Suprapubic skin (tissue), 4 donors: ENCODE measurements at places on chromosomes 1 and 21. TPM values are rescaled to one million over a fixed set of nuclear protein-coding genes. Genes with fewer than 3 reads are reported as not detected.

DNA sequence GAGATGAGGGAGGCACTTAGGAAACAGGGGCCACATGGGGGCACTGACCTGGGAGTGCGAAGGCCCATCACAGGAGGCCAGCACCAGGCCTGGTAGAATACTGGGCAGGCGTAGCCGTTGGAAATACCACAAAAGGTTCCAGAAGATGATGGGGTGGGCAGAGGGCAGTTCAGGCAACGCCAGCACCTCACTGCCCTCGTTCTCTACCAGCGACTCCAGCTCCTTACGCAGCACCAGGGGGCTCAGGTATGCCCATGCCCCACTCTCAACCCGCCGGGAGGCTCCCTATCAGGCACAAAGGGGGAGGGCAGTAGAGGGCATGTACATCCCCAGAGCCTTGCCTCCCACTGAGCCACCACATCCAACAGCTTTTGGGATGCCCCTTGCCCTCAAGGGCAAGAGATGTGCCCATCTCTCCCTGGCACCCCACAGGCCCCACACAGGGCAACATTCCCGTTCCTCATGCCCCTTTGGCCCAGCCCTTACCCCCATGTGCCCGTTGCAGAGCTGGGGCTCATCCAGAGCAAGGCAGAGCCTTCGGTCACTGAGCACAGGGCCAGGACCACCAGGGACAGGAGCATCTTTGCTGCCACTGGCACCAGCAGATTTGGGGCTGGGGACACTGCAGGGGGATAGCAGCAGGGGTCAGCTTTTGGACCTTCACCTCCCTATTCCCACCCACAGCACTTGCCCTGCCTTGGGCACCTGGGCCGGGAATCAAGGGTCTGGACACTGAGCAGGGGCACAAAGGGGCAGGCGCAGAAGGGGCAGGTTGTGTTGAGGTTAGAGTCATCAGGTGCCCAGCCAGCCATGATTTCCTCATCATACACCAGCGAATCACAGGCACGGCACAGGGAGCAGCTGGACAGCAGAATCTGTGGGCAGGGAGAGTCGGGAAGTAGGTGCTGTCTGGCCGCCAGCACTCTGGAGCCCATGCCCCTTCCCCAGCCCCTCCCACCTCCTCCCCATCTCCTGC, 9.7 kb upstream of the GATAD2B start:
- H3K36me3 ChIP-seq = peaks cover 68% of the 10 kb centered on the region
- DNase-seq = no peak
- H3K27ac ChIP-seq = no peak overlapping the region
- peaks cover 7% of the 10 kb centered on the region for H3K4me1 ChIP-seq

- no peak overlapping the region for H3K4me3 ChIP-seq
- H3K36me3 ChIP-seq = peaks cover 93% of the 10 kb centered on the region
- no peak overlapping the region for H3K27ac ChIP-seq
- H3K4me1 ChIP-seq = no peaks in the 10 kb centered on the region
Observed at GRCh38 chr1:182872881-182873280, 33.7 kb downstream of the DHX9 start.

DNA sequence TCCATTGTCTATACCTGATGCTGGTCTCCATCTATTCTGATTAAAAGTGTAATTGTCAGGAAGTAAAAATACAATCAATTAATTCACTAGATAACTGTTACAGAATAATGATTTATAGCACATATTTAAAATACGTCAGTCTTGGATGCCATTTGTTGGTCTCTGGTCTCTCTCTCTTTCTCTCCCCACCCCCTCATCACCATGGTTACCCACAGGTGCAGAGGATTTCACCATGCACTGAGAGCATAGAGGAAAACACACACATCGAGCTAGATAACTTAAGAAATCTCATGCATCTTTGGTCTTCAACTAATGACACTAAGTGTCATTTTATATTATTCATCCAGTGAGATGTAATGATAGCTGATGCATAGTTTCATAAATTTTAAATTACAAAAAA, 33.4 kb downstream of the LRRC53 start:
- H3K4me1 ChIP-seq = no peaks in the 10 kb centered on the region
- DNase-seq = no peak
- H3K4me3 ChIP-seq = no peak overlapping the region
- no peaks in the 10 kb centered on the region for H3K36me3 ChIP-seq
- H3K27me3 ChIP-seq = no peaks in the 10 kb centered on the region
- H3K27ac ChIP-seq = no peak overlapping the region

DNA sequence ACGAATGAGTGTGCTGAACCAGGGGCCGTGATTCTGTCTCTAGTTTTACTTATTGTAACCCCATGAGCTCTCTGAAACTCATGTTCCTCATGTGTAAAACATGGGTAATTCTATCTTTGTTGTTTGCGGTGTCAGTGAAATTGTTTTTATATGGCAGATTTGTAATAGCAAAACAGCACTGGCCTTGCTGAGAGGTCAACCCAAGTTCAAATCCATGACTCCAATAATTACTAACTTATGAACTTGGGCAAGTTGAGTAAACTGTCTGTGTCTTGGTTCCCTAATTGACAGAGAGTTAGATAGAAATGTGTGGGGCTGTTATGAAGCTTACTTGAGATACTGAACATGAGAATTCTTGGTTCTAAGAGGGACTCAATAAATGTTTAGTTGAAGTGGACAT, 17.8 kb downstream of the C1orf116 start:
- H3K36me3 ChIP-seq = no peaks in the 10 kb centered on the region
- peaks cover 23% of the 10 kb centered on the region for H3K4me1 ChIP-seq
- no peak overlapping the region for H3K4me3 ChIP-seq
- no peaks in the 10 kb centered on the region for H3K27me3 ChIP-seq

The OR6K6 gene
- not detected for total RNA-seq

The IL23R gene
- total RNA-seq = not detected

DNA sequence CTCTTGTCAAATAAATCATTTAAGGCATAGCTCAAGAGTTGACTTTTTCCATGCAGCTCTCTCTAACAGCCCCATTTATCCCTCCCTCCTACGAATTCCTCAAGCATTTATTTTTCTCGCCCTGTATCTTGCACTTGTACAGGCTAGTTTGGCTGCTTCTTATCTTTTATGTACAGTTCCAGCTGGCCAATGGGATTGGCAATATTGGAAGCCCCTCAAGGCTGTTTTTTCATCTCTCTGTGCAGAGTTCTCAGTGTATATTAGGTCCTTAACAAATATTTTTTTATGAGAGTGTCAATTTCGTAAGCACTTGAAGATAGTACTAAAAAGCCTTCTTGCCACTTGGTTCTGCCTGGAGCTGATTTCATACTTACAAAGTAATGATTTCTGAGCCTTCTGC, 356.0 kb downstream of the ST6GALNAC3 start:
- H3K27me3 ChIP-seq = no peaks in the 10 kb centered on the region
- no peak overlapping the region for H3K27ac ChIP-seq
- no peak for DNase-seq
- no peaks in the 10 kb centered on the region for H3K36me3 ChIP-seq
- H3K4me1 ChIP-seq = no peaks in the 10 kb centered on the region

DNA sequence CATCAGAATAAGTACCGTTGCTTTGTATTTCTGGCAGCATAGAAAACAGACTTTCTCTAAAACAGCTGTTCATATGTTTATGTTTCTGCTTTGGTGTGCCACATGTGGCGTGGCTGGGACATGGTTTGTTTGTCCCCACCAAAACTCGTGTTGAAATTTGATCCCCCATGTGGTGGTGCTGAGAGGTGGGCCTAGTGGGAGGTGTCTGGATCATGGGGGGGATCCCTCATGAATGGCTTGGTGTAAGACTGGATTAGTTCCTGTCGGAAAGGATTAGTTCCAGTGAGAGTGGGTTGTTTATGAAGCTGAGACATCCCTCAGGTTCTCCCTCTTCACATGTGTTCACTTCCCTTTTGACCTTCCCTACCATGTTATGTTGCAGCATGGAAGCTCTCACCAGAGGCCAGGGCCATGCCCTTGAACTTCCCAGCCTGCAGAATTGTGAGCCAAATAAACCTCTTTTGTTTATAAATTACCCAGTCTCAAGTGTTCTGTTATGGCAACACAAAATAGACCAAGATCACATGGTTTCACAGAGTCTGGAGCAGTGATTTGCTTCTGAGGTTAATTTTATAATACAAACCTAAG, 17.9 kb upstream of the H3-3A start:
- no peaks in the 10 kb centered on the region for H3K36me3 ChIP-seq
- DNase-seq = no peak
- H3K4me3 ChIP-seq = no peak overlapping the region
- no peak overlapping the region for H3K27ac ChIP-seq
- H3K27me3 ChIP-seq = no peaks in the 10 kb centered on the region
